ENCODE measurements at places on chromosomes 11 and 22.

DNA sequence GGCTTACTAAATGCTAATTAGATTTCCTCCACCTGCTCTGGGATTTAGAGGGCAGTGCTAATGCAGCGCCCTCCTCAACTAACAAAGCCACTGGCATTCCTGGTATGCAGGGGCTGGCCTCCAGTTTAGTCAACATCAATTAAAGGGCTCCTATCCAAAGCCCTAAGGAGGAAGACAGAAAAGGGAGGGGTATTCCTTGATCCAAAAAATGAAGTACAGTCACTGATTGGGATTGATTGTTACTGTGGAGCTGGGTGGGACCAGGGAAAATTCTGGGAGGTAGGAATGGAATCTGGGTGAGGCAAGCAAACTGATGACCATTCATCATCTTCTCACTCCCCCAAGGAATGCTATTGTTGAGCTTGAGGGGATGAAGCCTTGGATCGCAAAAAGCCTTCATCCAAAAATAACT is 52.2 kb downstream of the GAB2 start:
- no peak for DNase-seq

- no peak for DNase-seq
These were observed 21.8 kb downstream of the MCAM start for GRCh38 chr11:119295178-119295577.

DNA sequence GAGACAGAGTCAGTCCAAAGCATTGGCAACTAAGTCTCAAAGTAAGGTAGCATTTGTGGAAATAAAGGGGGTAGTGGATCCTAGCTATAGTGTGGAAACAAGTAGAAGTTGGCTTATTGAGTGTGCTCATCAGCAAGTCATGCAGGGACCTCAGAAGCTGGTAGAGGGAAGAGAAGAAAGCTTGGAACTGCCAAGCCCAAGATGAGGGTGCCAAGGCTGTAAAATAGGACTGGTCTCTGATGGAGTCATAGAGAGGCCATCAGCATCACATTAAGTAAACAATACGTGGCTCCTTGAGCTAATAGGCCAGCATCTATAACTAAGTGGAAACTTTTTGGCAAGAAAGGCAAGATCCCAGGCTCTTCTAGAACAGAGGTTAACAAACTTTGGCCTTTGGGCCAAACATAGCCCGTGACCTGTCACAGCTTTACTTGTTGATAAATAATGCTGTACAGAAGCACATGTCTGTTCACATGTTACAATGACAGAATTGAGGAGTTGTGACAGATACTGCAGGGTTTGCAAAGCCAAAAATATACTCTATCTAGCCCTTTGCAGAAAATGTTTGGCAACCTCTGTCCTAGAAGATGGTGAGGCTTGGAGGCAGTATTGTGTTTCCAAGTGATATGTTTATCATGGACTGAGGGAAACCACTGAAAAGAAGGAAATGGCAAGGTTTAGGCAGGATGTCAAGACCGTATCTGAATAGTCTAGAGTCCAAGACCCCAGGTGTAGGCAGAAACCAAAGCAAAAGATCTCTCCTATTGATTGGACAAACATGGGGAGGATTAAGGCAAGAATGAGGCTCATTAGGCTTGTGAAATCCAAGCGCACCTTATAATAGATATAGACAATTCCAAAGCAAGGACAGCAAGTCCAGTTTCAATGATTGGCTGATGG is 62.5 kb upstream of the CD44 start:
- DNase-seq: no peak

- DNase-seq: no peak
These were observed 27.7 kb upstream of the WNT11 start for GRCh38 chr11:76234021-76234415.

- DNase-seq: no peak
These were observed 70.0 kb downstream of the SGSM1 start for GRCh38 chr22:24875862-24876506.

- DNase-seq: no peak
These were observed 96.3 kb upstream of the RAB1B start for GRCh38 chr11:66172146-66172545.
